ENCODE measurements at places on chromosomes 12 and 14. TPM values are rescaled to one million over a fixed set of nuclear protein-coding genes. Genes with fewer than 3 reads are reported as not detected.

RND1 gene
- total RNA-seq: 3.1 TPM

DNA sequence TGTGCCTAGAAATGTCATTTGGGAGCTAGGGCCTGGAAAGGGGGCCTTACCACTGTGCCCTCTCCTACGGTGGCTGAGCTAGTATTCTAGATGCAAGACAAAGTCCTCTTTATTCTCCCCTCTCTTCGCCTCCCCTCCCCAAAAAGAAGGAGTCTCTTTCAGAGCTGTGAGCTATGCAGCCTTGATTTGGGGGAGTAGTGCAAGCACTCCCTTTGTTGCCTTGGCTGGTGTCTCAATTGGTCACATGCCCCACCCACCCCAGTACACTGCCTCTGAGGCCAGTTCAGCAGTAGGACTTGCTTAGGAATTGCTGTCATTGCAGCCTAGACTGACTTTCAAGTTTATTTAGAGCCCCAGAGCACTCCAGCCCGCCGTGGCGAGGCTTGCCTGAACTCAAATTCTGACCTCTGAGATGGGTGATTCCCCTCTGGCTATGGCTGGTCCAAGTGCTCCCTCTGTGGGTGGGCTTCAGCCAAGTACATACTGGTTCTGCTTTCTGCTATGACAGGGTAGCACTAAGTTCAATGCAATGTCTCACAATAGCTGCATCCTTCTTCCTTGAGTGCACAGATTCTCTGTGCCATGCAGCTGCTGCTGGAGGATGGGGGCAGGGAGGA is 37.0 kb upstream of the FBXO33 start:
- no peak overlapping the region for H3K4me3 ChIP-seq
- H3K27ac ChIP-seq: no peak overlapping the region
- peak; percentile 59 for DNase-seq
- peaks cover 6% of the 10 kb centered on the region for H3K4me1 ChIP-seq
- H3K27me3 ChIP-seq: peaks cover 16% of the 10 kb centered on the region

DNA sequence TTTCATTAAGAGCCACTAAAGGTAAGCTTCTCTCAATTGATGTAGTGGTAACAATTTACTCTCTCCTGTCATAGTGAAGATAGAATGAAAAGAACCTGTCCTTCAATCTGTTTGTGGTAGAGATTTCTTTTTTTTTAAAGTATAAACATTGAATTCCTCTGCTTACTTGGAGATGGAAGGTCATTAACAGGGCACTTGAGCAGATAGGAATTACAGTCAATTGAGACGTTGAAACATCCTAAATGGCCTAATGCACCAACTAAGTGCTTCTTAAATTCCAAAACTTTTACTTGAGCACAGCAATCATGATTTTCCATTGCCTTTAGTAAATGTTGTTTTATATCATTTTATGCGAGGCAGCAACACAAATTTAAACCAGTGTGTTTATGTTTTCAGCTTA is 241.4 kb downstream of the FOXG1 start:
- no peak for DNase-seq
- no peaks in the 10 kb centered on the region for H3K4me1 ChIP-seq
- no peak overlapping the region for H3K4me3 ChIP-seq
- H3K36me3 ChIP-seq: no peaks in the 10 kb centered on the region
- H3K27ac ChIP-seq: no peak overlapping the region

DNA sequence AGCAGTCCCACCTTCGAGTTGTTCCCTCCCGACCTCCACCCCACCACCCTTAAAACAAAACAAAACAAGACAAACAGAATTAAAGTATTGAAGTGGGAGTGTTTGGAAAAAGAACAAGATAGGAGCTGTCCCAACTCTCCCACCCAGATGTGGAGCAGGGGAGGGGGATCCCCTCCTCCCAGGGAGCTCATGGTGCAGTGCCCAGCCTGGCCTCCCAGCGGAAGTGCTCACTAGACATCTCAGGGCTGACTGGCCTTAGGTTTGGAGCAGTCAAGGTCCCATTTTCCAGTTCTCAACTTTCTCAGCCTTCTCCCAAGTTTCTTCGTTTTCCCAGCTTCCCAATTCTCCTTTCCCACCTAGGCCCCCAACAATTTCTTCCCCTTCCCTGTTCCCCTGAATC is 2.9 kb downstream of the SP7 start:
- H3K27ac ChIP-seq: no peak overlapping the region
- no peak overlapping the region for H3K4me3 ChIP-seq
- no peak for DNase-seq
- H3K36me3 ChIP-seq: no peaks in the 10 kb centered on the region

- H3K4me3 ChIP-seq: no peak overlapping the region
- no peaks in the 10 kb centered on the region for H3K27me3 ChIP-seq
- peak; percentile 54 for DNase-seq
- H3K27ac ChIP-seq: no peak overlapping the region
- H3K4me1 ChIP-seq: peaks cover 19% of the 10 kb centered on the region
- H3K36me3 ChIP-seq: no peaks in the 10 kb centered on the region
Measured at GRCh38 chr12:67804168-67804567, 155.6 kb downstream of the DYRK2 start.

DNA sequence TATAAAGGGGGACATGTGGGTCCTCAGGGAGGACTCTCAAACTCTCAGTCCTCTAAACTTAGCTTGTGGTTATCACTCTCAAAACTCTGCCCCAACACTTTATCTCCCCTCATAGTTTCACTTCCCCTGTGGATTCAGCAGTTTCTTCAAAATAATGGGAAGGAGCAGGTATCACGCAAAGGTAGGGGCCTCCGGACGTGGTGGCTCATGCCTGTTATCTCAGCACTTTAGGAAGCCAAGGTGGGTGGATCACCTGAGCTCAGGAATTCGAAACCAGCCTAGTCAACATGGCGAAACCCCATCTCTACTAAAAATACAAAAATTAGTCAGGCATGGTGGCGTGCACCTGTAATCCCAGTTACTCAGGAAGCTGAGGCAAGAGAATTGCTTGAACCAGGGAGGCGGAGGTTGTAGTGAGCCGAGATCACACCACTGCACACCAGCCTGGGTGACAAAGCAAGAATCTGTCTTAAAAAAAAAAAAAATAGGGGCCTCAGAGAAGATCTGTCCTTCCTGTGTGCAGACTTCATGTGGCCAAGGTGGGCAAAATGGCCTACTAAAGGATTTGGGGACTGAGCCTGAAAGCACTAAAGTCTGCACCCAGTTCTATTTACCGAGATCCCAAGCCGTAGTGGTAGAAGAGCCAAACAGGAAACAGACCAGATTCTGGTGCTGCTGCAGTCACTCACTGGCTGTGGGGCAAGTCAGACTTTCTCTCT is 6.4 kb downstream of the ITGB7 start:
- peak; percentile 40 for DNase-seq
- H3K27ac ChIP-seq: peak overlapping the region; percentile 82
- H3K36me3 ChIP-seq: peaks cover 63% of the 10 kb centered on the region
- peaks cover 62% of the 10 kb centered on the region for H3K4me1 ChIP-seq
- peak overlapping the region; percentile 52 for H3K4me3 ChIP-seq

- H3K4me1 ChIP-seq: no peaks in the 10 kb centered on the region
- H3K36me3 ChIP-seq: no peaks in the 10 kb centered on the region
Measured at GRCh38 chr12:16563504-16563903, 42.5 kb downstream of the LMO3 start.

GRCh38 chr12:15575671-15576541 is 213.3 kb downstream of the EPS8 start:
- H3K27ac ChIP-seq: peak overlapping the region; percentile 73
- H3K4me1 ChIP-seq: peaks cover 61% of the 10 kb centered on the region
- no peaks in the 10 kb centered on the region for H3K27me3 ChIP-seq
- DNase-seq: no peak

DNA sequence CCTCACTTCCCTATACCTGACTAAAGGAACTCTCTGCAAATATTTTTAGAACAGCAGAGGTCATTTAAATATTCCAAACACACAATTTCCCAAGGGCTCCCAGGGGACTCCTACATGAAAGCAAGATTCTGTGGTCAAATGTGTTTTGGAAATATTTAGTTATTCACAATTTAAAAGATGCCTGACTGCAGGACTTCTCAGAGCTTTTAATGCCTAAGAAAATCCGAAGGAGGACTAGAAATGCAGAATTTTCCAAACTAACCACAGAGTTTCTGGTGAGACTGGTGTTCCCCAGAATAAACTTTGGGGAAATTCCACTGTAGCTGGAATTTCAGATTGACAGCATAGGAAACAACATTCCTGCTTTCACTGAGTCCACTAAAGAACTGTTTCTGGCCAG is 84.8 kb upstream of the MAP1LC3B2 start:
- no peak for DNase-seq
- H3K4me1 ChIP-seq: no peaks in the 10 kb centered on the region
- no peak overlapping the region for H3K4me3 ChIP-seq
- peaks cover 6% of the 10 kb centered on the region for H3K36me3 ChIP-seq

- H3K27ac ChIP-seq: no peak overlapping the region
- no peak for DNase-seq
- H3K36me3 ChIP-seq: no peaks in the 10 kb centered on the region
- H3K4me1 ChIP-seq: peaks cover 9% of the 10 kb centered on the region
- H3K4me3 ChIP-seq: no peak overlapping the region
Measured at GRCh38 chr14:96117101-96117897, 78.1 kb downstream of the C14orf132 start.

GRCh38 chr14:84535976-84536375 is 994.0 kb upstream of the FLRT2 start:
- no peaks in the 10 kb centered on the region for H3K36me3 ChIP-seq
- DNase-seq: no peak
- H3K27me3 ChIP-seq: no peaks in the 10 kb centered on the region
- no peak overlapping the region for H3K27ac ChIP-seq
- H3K4me3 ChIP-seq: no peak overlapping the region

DNA sequence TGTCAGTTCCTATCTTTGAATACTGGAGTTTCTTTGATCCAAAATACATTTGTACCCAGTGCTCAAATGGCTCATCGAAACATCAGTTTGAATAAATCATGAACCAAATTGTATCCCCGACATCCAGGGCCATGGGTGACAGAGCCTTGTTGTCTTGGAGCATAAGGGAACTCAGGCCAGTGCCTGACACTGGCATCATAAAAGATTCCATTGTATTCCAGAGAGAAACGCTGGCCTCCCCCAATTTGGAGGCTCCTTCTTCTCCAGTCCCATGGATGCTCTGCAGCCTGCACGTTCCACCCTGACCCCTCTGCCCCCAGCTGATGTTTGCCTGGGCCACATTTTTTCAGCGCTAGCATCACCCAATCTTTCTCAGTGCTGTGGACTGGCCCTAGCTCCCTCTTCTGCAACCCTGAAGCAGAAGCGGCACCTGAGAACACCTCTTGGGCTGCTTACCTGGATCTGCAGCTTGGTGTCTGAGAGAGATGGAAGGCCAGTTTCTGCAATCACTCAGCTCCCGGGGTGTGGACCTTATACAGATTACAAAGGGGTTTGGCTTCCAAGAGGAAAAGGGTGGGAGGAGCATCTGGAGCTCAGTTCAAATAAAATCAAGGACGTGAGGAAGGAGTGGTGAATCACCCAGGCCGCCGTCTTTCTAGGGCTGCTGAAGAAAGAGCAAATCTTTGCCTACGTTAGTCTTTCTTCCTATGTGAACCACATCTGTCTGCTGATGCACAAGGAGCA is at the start of gene RNASE1:
Gene RNASE1, minus strand, starts transcription at position 504 of the 744 bp plus-strand sequence. CDS start 776 bp downstream, outside the sequence.
- H3K4me3 ChIP-seq: no peak within 1 kb of the TSS
- no peak for DNase-seq
- H3K27me3 ChIP-seq: peaks cover 6% of the 10 kb centered on the region
- no peaks in the 10 kb centered on the region for H3K4me1 ChIP-seq
- no peak within 1 kb of the TSS for H3K27ac ChIP-seq

GRCh38 chr14:33563191-33563900 is 387.5 kb downstream of the EGLN3 start:
- H3K4me1 ChIP-seq: no peaks in the 10 kb centered on the region
- no peak overlapping the region for H3K27ac ChIP-seq
- peaks cover under 1% of the 10 kb centered on the region for H3K27me3 ChIP-seq
- DNase-seq: no peak
- H3K4me3 ChIP-seq: no peak overlapping the region
- no peaks in the 10 kb centered on the region for H3K36me3 ChIP-seq

DNA sequence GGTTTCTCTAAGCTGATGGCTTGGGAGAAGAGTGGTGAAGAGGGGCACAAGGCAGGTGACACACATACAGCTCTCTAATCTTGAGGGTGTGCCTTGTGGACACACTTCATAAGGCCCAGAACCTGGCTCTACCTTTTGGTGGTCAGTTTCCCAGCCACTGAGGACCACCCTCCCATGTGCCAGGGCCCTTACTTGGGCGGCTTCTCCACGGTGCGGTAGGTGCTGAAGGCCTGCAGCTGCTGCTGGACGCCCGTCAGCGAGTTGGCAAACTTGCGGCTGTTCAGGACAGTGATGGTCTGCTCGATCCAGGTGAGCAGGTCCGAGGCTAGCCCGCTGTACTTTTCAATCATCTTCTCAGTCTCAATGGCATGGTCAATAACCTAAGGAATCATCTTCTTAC is 80.2 kb downstream of the SPTB start:
- no peaks in the 10 kb centered on the region for H3K27me3 ChIP-seq
- H3K36me3 ChIP-seq: no peaks in the 10 kb centered on the region
- H3K4me3 ChIP-seq: no peak overlapping the region
- H3K4me1 ChIP-seq: no peaks in the 10 kb centered on the region
- no peak for DNase-seq

- no peaks in the 10 kb centered on the region for H3K36me3 ChIP-seq
- no peak for DNase-seq
- H3K4me1 ChIP-seq: peaks cover 5% of the 10 kb centered on the region
Measured at GRCh38 chr12:40225984-40226602, 1.3 kb downstream of the LRRK2 start.

DNA sequence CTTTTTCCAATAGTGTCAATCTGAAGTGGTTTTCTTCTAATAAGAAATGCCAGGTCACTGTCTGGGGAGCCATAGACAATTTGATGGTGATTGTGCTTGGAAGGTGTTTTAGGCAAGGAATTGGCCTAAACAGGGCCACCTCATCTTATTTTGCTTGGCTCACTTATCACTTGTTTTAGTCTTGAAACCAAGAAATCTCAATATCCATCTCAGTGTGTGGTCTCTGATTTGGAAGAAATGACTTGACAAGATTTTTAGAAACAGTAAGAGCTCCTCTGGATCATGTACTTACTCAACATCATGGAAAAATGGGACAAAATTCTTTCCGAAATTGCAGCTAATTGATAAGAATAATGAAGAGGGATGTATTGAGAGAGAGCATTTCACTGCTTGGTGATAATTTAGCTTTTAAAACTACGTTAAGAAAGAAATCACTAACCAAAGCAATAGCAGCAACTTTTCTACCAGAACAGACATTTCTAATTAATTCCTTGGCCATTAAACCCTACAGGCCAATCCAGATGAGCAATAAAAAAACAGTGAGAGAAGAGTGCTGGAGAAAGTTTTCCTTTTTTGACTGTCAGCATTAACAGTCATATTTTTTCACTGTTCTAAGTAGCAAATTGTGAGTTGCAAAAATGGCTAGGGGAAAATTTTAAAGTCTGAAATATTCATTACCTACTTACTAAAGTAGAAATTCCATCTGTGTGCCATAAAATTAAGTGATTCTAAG is 157.3 kb downstream of the AEBP2 start:
- no peaks in the 10 kb centered on the region for H3K4me1 ChIP-seq
- DNase-seq: no peak

DNA sequence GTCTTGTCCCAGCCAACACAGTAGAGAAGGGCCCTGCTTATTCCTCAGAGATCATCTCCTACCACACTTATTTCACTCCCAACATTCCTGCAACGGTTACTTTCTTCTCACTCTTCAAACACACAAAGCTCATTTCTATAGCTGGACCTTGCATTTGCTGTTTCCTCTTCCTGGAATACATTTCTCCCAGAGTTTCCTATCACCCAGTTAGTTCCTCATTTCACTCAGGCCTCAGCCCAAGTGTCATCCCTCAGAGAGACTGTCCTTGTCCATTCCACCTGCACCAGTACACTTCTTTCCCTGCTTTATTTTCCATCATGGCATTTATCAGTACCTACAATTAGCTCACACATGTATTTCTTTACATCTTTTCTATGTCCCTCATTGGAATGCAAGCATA is 14.7 kb upstream of the STK38L start:
- no peak overlapping the region for H3K4me3 ChIP-seq
- H3K27ac ChIP-seq: no peak overlapping the region
- H3K27me3 ChIP-seq: no peaks in the 10 kb centered on the region
- no peak for DNase-seq
- peaks cover 2% of the 10 kb centered on the region for H3K4me1 ChIP-seq

All from activated naive CD8-positive, alpha-beta T cell treated with anti-CD3 and anti-CD28 coated beads for 36 hours (primary cell).